CD4-positive, alpha-beta T cell treated with Interferon gamma for 1 hour (primary cell): ENCODE measurements at places on chromosomes 1 and 21.
A peak's percentile ranks its signal among the peaks of the same experiment; 100 is the strongest.

DNA sequence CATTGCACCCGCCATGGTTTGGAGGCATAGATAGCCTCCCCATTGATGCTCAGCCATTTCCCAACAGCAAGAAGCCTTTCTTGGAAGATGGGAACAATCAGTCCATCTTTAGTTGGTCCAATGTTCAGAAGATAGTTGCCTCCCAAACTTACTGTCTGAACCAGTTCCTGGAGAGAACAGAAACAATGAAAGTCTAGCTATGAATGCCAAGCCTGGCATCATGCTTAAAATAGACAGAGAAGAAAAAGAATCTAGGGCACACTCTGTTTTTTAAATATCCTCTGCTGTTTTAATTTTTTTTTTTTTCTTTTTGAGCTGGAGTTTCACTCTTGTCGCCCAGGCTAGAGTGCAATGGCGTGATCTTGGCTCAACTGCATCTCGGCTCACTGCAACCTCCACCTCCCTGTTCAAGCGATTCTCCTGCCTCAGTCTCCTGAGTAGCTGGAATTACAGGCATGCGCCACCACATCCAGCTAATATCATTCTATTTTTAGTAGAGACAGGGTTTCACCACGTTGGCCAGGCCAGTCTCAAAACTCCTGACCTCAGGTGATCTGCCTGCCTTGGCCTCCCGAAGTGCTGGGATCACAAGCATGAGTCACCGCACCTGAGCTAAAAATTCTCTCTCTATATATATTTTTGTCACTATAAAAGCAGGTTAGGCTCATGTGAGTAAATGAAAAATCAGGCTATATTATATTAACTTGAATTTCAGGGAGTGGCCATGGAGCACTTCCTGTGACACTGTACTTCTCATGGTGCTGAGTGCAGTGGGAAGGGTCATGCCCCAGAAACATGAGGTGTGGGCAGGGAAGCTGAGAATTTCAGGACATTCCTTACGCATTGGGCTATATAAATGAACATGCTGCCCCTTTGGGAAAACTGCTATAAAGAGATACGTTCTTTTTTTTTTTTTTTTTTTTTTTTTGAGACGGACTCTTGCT is 19.1 kb downstream of the FUCA1 start:
- no peak for DNase-seq

GRCh38 chr1:45057542-45057941 is 45.5 kb downstream of the UROD start:
- DNase-seq, result no peak

DNA sequence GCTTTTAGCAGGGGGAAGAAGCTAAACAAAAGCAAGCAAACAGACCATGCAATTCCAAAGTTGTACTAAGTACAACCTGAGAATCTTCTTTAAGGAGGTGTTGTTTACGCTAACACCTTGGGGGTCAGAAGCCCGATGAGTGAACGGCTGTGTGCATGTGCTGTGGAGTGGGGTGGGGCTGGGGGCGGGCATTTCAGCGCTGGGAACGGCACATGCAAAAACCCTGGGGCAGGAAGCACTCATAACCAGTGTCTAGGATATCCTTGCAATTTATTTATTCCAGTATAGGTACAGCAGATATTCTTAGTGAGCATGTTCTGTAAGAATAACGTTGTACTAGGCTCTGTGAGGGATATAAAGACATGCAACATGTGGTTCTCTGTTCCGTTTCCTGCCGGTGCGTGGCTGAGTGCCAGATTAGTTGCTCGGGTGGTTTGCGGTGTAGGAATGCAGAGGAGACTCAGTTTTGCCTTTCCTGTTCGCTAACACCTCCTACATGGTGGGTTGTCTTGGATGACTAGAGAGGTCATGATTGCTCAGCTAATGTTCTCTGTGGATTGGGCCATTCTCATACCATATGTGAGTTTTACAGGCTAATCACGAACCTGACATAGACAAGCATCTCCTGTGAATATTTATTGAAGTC is 3.7 kb downstream of the FASLG start:
- DNase-seq, result peak; percentile 76

GRCh38 chr1:223706077-223706973 is 6.0 kb upstream of the CAPN2 start:
- no peak for DNase-seq

GRCh38 chr1:208171616-208172422 is 72.4 kb downstream of the PLXNA2 start:
- no peak for DNase-seq

- no peak for DNase-seq
Measured at GRCh38 chr21:46117586-46118315, 19.8 kb downstream of the COL6A2 start.

DNA sequence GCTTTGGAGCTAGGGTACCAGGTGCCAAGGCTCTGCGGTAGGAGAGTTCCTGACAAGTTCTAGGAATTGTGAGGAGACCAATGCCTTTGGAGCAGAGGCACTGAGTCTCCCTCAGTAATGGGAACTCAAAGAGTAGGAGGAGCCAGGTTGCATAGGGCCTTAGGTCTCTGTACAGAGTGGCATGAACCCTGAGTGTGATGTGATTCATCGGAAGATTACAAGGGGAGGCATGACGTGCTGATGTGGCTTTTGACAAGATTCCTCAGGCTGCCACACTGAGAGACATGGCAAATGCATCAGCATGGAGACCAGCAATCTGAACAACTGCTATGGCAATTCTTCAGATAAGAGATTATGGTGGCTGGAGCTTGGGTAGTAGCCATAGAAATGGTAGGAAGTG is 94.6 kb upstream of the SLC44A3 start:
- no peak for DNase-seq

GRCh38 chr1:119978018-119978505 is 81.7 kb upstream of the ADAM30 start:
- no peak for DNase-seq

GRCh38 chr1:34631126-34631525 is 123.7 kb upstream of the GJB5 start:
- no peak for DNase-seq

GRCh38 chr1:52332411-52332810 is 33.6 kb downstream of the CC2D1B start:
- no peak for DNase-seq

- DNase-seq, result no peak
Measured at GRCh38 chr1:57158604-57158998, 192.8 kb upstream of the C8B start.
